ENCODE measurements at places on chromosomes 2 and 18.

DNA sequence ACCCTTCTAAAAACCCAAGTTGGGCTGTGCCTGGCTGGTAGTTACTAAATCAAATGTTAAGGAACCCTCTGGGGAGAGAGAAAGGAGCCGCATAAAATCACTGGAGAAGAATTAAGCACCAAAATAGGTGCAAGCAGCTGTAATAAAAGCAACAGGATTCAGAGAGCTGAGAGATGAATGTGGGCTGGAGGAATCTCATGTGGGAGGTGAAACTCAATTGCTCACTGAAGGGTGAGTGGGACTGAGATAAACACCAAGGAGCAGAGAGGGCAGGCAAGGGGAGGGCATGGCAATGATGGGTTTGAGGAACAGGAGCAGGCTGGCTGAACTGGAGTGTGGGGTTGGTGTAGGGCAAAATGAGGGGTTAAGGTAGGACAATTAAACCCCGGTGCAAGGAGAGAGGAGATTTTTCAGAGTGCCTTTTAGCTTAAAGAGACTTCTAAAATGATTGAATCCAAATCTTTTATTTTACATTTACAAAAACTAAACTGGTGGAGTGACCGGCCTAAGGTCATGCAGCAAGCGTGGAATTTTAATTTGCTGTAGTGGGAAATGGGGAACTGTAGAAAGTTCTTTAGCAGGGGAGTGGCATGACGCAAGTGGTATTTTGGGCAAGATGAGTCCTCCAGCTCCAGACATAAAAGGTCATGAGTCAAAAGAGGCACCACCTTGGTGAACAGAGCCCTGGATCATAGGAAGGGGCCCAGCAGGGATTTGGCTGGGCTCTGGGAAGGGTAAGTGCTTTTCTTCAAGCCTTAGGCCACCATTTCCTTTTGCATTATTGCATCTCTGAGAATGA, 10.5 kb downstream of the PLB1 start:
- no peak for DNase-seq

GRCh38 chr2:158325031-158325781, 131.3 kb downstream of the CCDC148 start:
- DNase-seq = no peak

DNA sequence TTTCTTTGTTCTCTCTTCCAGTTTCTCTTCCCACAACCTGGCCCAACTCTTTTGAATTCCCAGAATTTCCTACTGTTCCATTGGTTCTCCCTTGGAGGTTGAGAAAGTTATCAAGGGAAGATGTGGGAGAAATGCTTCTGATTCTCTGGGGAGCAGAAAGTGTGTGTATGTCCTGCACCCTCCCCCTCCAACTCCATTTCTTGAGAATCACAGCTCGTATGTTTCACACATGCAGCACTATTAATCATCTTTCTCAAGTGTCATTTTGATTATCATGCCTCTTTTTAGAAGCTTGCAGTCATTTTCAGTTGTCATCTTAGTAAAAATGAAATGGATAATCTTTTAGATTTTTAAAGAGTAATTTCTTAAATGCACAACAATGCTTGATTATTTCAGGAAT, 296.8 kb upstream of the SLC39A10 start:
- DNase-seq = no peak

DNA sequence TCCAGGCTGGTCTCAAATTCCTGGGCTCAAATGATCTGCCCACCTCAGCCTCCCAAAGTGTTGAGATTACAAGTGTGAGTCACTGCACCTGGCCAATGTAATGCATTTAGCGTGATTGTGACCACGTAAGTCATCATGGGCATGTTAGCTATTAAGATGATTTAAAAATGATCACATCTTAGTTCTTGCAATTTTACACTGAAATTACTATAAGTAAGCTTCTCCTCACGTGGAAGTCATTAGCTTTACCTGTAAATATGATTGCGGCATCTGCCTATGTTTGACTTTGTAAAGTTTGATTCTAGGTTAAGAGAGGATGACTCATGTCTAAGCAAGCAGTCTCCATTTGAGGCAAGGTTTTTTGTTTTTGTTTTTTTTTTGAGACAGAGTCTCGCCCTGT, 85.5 kb downstream of the PMAIP1 start:
- DNase-seq = no peak
